ENCODE measurements at places on chromosomes 5 and 9.

DNA sequence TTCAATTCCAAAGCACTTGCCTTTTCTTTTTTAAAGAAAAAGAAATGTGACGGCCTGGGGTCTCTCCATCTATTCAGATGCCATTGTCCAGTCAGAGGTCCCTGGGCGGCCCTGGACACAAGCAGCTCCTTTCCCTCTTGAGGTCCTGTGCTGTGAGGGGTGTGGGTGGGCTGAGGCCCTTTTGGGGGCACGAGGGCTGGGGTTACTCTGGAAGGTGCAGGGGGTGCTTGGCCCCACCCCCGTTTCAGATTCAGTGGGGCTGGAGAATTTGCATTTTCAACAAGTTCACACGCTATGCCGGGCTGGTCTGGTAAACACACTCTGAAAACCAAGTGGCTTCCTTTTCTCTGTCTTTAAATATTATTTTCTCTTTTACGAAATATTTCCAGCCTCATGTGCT is 91.4 kb upstream of the PHYKPL start:
- no peak overlapping the region for H3K27ac ChIP-seq
- DNase-seq = no peak
- no peaks in the 10 kb centered on the region for H3K4me1 ChIP-seq
- H3K36me3 ChIP-seq = no peaks in the 10 kb centered on the region

- no peak overlapping the region for H3K27ac ChIP-seq
- no peaks in the 10 kb centered on the region for H3K4me1 ChIP-seq
- no peaks in the 10 kb centered on the region for H3K36me3 ChIP-seq
- no peaks in the 10 kb centered on the region for H3K27me3 ChIP-seq
Observed at GRCh38 chr9:137371946-137372651, 50.9 kb downstream of the EXD3 start.

GRCh38 chr9:95762322-95762721 is 113.2 kb upstream of the ERCC6L2 start:
- H3K4me3 ChIP-seq = no peak overlapping the region
- H3K36me3 ChIP-seq = no peaks in the 10 kb centered on the region
- no peaks in the 10 kb centered on the region for H3K4me1 ChIP-seq
- H3K27me3 ChIP-seq = peaks cover 35% of the 10 kb centered on the region

- H3K27ac ChIP-seq = no peak overlapping the region
- H3K4me1 ChIP-seq = peaks cover 39% of the 10 kb centered on the region
- no peak for DNase-seq
- H3K36me3 ChIP-seq = peaks cover 5% of the 10 kb centered on the region
- no peak overlapping the region for H3K4me3 ChIP-seq
- H3K27me3 ChIP-seq = peaks cover 3% of the 10 kb centered on the region
Observed at GRCh38 chr5:135318037-135318436, 81.0 kb downstream of the MACROH2A1 start.

DNA sequence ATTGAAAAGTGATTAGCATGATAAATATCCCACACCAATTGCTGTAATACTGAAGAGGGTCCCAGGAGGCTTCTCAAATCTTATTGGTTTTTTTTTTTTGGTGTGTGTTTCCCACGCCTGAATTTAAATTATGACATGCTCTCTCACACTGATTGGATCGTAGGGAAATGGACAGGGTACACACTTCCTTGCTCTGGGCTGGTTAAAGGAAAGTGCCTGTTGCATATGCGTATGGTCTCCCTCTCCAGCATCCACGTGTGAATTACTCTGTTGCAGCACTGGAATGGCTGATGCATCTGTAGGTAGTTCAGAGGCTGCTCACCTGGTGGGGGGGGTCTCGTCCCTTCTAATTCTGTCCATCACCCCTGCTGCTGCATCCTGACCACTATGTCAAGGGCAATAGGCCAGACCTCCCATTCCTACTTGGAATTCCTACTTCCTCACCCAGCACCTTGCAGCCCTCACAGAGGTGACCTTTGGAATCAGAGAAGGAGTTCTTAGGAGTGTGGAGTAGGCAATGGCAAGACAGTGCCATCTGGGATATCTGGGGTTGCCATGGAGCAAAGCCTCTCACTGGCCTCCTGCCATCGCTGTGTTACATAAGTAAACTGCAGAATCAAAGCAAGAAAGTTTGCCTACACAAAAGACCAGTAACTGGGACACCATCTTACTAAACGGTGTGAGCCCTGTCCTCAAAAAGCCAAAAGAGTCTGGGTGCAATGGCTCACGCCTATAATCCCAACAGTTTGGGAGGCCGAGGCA is 71.4 kb upstream of the FBXW11 start:
- H3K27me3 ChIP-seq = no peaks in the 10 kb centered on the region
- H3K27ac ChIP-seq = peak overlapping the region; percentile 74
- peak; percentile 5 for DNase-seq
- no peak overlapping the region for H3K4me3 ChIP-seq
- peaks cover 75% of the 10 kb centered on the region for H3K36me3 ChIP-seq
- peaks cover 33% of the 10 kb centered on the region for H3K4me1 ChIP-seq

- peaks cover 56% of the 10 kb centered on the region for H3K4me1 ChIP-seq
- no peak overlapping the region for H3K4me3 ChIP-seq
- H3K36me3 ChIP-seq = peaks cover 50% of the 10 kb centered on the region
- no peaks in the 10 kb centered on the region for H3K27me3 ChIP-seq
- no peak for DNase-seq
Observed at GRCh38 chr9:94176608-94177007, 82.5 kb upstream of the ZNF169 start.

DNA sequence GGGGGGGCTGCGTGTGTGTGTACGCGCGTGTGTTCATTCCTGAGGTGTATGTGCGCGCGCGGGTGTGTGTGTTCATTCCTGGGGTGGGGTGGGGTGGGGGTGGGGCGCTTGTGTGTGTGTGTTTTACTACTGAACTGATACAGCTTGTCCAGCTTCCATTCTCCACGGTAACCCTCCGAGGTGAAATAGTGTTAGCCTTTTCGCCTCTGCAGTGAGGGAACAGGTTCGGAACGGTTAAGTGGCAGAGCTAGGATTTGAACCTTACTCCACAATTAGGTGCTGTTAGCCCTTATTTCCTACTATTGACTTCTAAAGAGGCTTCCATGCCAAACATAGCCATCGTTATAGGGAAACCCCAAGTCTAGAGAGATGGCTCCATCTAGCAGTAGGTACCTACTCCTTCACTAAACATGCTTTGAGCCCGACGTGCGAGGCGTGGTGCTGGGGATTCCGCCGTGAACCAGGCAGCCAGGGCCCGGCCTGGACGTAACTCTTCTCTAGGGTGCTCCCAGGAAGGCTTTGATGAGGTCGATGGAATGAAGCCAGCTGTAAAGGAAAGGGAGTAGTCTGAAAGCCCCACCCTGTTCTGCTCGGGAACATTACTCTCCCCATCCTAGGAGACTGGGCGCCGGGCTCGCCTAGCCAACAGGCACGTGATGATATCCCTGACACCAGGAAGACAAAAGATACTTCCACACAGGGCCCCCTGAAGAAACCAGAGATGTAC is 782 bp upstream of the SKP1 start:
- H3K36me3 ChIP-seq = peaks cover 11% of the 10 kb centered on the region
- peaks cover 22% of the 10 kb centered on the region for H3K27me3 ChIP-seq
- H3K27ac ChIP-seq = peak overlapping the region; percentile 99
- peaks cover 23% of the 10 kb centered on the region for H3K4me1 ChIP-seq

GRCh38 chr5:135254183-135254582 is 144.8 kb downstream of the MACROH2A1 start:
- H3K27me3 ChIP-seq = peaks cover 19% of the 10 kb centered on the region
- no peak overlapping the region for H3K4me3 ChIP-seq
- DNase-seq = no peak

- H3K4me3 ChIP-seq = peak overlapping the region; percentile 89
- peaks cover 42% of the 10 kb centered on the region for H3K4me1 ChIP-seq
- H3K36me3 ChIP-seq = no peaks in the 10 kb centered on the region
- peak overlapping the region; percentile 97 for H3K27ac ChIP-seq
- peak; percentile 36 for DNase-seq
- peaks cover 10% of the 10 kb centered on the region for H3K27me3 ChIP-seq
Observed at GRCh38 chr9:70421272-70422180, 7.1 kb upstream of the KLF9 start.

- H3K4me3 ChIP-seq = no peak overlapping the region
- H3K27ac ChIP-seq = no peak overlapping the region
- DNase-seq = no peak
- no peaks in the 10 kb centered on the region for H3K36me3 ChIP-seq
Observed at GRCh38 chr5:17069995-17070511, 134.0 kb upstream of the MYO10 start.

- H3K27me3 ChIP-seq = no peaks in the 10 kb centered on the region
- no peaks in the 10 kb centered on the region for H3K4me1 ChIP-seq
- no peak overlapping the region for H3K4me3 ChIP-seq
- H3K36me3 ChIP-seq = no peaks in the 10 kb centered on the region
- H3K27ac ChIP-seq = no peak overlapping the region
Observed at GRCh38 chr9:31908891-31909480, 475.5 kb upstream of the ACO1 start.

- no peaks in the 10 kb centered on the region for H3K27me3 ChIP-seq
- no peak overlapping the region for H3K27ac ChIP-seq
- DNase-seq = no peak
- H3K36me3 ChIP-seq = no peaks in the 10 kb centered on the region
- H3K4me1 ChIP-seq = no peaks in the 10 kb centered on the region
Observed at GRCh38 chr9:112531666-112532282, 45.1 kb downstream of the KIAA1958 start.

GRCh38 chr5:117095346-117096332 is 521.0 kb upstream of the SEMA6A start:
- no peak overlapping the region for H3K27ac ChIP-seq

GRCh38 chr9:99389087-99390033 is 167.3 kb downstream of the SEC61B start:
- no peaks in the 10 kb centered on the region for H3K36me3 ChIP-seq
- no peaks in the 10 kb centered on the region for H3K4me1 ChIP-seq
- DNase-seq = no peak
- no peak overlapping the region for H3K4me3 ChIP-seq
- H3K27me3 ChIP-seq = no peaks in the 10 kb centered on the region

- no peaks in the 10 kb centered on the region for H3K27me3 ChIP-seq
- no peak overlapping the region for H3K4me3 ChIP-seq
- no peak for DNase-seq
- no peaks in the 10 kb centered on the region for H3K36me3 ChIP-seq
- peaks cover 26% of the 10 kb centered on the region for H3K4me1 ChIP-seq
Observed at GRCh38 chr5:142844866-142845265, 74.7 kb downstream of the ARHGAP26 start.

DNA sequence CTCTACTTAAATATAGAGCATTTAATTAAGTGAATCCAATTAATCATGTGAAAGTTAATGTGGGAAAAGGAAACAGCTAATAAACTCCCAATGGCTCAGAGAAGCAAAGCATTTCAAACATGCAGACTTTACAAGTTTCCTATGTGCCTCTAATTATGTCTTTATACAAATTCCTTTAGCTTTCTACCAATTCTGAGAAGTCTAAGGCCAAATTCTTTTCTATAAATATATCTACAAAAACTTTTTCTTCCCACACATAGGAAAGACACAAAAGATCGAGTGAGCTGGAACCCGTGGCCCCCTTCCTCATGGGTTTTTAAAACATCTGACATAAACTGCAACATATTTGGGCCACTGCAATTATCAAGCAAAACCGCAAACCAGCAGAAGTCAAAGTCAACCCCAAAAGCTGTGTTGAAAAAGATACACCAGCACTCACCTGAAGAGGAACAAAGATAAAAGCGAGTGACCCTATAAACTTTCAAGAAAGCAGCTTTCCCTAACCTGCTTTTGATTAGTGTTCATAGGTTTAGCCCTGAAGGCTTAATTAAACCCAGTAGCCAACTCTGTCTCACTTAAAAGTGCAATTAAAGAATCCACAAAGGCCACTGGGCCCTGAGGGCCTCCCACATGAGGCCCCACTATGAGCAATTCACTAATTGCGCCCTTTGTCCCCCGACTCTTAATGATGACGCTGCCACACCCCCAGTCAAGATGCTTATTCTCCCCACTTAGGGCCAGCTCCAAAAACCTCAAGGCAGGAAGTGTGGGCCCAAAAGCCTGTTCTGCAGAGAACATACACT is 12.1 kb downstream of the SEMA5A start:
- H3K36me3 ChIP-seq = no peaks in the 10 kb centered on the region
- H3K4me3 ChIP-seq = no peak overlapping the region
- no peak overlapping the region for H3K27ac ChIP-seq
- no peaks in the 10 kb centered on the region for H3K27me3 ChIP-seq
- DNase-seq = no peak

GRCh38 chr9:68454579-68455334 is 85.9 kb downstream of the TMEM252 start:
- no peaks in the 10 kb centered on the region for H3K4me1 ChIP-seq
- peaks cover 6% of the 10 kb centered on the region for H3K27me3 ChIP-seq
- no peak overlapping the region for H3K27ac ChIP-seq
- H3K36me3 ChIP-seq = no peaks in the 10 kb centered on the region

- H3K4me1 ChIP-seq = peaks cover 2% of the 10 kb centered on the region
- H3K36me3 ChIP-seq = no peaks in the 10 kb centered on the region
- no peak overlapping the region for H3K4me3 ChIP-seq
- no peak overlapping the region for H3K27ac ChIP-seq
Observed at GRCh38 chr5:74391410-74391809, 249.1 kb downstream of the ENC1 start.
